ENCODE measurements at places on chromosomes 6 and 20. TPM values are rescaled to one million over a fixed set of nuclear protein-coding genes. Genes with fewer than 3 reads are reported as not detected.

DNA sequence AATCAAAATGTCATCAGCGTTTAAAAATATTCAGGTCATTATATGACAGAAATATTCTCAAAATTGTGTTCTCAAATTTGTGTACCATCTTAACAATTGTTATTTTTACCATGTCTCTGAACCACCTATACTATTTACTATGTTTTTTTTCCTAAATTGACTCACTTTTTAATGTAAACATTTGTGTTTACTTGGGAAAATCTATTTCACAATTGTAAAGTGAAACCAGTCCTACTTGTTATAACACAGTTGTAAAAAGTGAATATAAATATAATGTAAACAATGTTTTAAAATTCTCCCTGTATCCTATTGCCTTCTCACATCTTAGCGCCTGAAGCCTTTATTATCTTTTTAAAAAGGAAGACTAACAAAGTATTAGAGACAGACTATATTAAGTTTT, 83.5 kb downstream of the ADGRG6 start:
- DNase-seq, result no peak

DNA sequence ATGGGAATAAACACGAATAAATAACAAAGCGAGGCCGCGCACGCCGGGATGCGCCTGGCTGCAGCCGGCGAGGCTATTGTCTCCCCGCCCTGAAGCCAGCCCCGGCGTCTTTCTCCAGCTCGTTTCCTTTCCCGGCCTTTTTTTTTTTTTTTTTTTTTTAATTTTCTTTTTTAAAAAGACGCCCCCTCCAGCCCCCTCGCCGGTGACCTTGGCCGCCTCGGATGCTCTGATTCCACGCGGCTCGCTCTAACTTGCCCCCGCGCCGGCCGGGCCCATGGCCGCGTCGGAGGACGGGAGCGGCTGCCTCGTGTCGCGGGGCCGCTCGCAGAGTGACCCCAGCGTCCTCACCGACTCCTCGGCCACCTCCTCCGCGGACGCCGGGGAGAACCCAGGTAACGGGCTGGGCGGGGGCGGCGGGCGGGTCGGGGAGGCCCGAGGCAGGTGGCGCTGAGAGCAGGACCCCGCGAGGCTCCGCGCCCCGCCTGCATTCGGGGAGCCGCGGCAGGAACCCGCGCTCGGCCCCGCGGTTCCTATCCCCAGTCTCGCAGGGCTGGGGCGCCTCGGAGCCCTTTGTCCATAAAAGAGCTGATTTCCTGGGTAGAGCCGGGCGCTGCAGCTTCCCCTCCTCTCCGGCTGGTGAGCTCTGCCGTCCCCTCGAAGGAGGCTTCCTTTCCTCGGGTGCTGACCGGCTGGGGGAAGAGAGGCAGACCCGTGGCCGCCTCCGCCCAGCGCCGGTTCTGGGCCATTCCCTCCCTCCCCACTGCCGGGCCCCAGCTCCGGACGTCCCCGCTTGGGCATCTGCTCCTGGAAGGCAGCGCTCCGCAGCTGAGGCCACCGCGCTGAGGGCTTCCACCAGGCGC, 631 bp downstream of the PHACTR3 start:
- no peak for DNase-seq

GRCh38 chr6:92339936-92340640, 1079.3 kb downstream of the EPHA7 start:
- no peak for DNase-seq

GRCh38 chr6:42819803-42820511, 38.1 kb downstream of the BICRAL start:
- no peak for DNase-seq

GRCh38 chr6:20169119-20169557, 43.1 kb downstream of the MBOAT1 start:
- DNase-seq, result no peak

DNA sequence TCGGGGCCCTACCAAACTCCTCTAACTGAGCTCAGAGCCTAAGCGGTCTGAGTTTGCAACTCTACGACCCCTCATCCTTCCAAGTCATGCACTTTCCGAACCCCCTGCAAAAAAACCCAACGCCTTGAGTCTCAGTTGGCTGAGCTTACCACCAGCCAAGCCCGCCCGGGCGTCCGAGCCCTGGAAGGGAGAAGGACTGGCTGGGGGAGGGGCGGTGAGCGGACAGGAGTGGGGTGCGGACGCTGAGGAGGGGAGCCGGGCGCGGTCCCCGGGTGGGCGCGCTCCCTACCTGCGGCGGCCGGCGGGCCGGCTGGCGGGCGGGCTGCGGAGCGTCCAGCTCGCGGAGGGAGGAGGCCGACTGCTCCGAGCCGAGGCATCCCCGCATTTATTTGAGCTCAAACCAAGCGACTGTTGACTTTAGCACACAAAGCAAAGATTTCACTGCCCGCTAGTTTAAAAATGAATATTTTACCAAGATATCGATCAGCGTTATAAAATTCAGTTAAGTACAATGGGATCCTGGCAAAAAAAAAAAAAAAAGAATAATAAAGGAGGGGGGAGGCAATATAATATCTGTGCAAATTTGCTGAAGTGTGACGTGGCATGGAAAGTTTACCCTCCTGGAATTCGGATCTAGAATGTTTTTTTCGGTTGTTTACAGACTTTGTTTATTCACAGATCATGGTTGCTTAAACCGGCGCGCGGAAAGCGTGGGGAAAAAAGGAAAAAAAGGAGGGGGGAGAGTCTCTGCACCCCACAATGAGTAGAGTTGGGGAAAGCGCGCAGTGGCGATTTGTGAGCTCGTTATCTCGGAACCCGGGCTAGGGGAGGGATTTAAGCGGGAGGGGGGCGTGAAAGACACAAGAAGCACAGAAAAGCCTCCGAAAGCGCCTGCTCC, 5.9 kb downstream of the FOXA2 start:
- DNase-seq, result no peak

DNA sequence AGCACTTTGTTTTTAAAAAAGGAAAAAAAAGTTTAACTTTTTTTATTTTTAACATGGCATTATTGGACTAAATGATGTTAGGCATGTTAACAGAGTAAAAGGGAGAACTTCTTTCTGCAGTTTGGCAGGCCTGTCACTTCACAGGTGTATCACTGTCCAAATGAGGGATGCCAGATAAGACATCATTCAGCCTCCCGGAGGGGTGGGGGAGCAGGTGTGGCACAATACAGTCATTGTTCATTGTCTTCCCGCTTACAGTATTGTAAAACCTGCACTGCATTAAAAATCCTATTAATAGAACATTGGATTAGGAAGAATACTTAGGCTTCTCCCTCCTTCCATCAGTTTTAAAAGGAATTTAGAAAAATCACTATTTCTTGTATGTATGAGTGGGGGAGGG, 80.7 kb downstream of the CARMIL1 start:
- no peak for DNase-seq

DNA sequence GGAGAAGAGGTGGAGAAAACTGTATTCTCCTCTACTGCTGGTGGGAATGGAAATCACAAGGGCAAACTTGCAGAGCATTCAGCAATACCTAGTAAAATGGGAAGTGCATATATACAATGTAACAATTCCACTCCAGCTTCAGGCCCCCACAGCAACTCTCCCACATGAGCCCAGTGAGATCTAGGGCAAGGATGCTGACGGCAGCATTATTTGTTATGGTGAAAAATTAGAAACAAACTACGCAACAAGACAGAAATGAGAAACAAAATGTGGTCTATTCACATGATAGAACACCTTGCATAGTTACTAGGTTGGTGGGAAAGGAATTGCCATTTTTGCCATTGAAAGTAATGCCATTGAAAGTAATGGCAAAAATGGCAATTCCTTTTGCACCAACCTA, 98.9 kb upstream of the SRSF6 start:
- no peak for DNase-seq

- DNase-seq, result peak; percentile 25
Observed at GRCh38 chr20:36092398-36093024, 62.0 kb upstream of the EPB41L1 start.

DNA sequence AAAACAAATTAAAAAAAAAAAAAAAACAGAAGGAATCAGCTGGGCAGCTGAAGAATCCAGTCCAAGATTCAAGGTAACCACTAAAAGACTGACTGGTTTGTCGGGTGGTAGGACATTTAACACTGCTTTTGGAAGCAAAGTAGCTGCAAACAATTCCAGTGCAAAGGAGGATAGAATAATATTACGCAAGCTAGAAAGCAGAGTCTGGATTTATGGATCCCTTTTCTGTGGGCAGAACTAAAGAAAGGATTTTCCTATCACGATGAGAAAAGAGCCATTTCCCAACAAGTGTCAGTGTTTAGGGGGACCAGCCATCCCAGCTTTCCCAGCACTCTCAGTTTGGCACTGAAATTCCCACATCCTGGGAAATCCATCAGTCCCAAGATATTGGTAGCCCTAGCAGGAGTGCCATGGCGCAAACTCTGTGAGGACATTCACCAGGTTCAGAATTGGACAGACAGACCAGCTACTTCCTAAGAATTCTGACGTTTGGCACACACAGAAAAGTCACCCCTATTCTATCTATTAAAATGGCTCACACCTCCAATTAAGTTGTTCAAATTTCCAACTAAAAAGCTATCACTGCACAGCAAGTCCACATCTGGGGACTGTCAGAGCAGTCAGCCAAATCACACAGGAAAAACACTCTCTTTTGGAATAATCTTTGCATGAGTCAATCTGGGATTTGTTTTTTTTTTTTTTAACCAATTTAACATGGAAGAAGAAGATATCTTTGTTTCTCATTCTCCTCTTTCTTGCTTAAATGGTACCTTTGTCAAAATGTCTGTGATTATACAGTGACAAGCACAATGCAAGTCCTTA, 356.8 kb upstream of the ARID1B start:
- DNase-seq, result no peak

- no peak for DNase-seq
Observed at GRCh38 chr20:1840817-1841553, 54.2 kb upstream of the SIRPA start.

DNA sequence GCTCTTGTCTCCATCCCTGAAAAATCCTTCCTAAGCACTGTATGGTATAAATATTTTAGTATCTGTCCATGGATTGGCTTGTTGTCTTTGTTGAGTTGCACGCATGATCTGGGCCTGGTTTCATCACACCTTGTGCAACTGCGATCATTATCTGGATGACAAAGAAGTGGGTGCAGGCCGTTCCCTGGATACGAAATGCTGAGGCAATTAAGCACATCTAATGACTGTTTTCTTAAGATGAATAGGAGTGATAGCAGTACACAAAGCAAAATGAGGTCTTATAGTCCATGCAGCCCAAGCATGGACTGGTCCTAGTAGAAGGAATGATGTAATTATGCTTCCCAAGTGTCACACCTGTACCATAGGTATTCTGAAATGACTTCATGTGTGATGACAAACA, 47.8 kb downstream of the SLC35D3 start:
- no peak for DNase-seq

DNA sequence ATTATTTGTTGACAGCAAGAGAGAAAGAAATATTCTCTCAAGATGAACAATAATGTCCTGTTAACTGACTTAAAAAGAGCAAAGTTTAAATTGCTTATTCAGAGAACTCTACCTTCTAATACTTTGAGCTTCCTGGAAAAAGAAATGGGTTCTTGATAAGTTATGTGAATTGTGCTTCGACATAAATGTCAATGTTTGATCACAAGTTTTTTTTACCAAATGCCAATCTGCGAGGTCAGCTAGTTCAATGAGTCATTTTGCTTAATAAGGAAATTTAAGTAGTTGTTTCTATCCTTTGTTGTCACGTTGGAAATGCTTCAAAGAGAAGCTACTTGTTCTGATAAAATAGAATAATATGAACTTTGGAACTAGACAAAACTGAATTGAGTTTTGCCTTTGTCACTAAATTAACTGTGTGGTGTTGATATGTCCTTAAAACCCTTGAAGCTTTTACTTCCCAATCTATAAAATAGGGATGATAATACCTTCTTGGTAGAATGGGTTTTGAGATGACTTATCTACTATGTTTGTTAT, 642.1 kb upstream of the FLRT3 start:
- DNase-seq, result no peak

DNA sequence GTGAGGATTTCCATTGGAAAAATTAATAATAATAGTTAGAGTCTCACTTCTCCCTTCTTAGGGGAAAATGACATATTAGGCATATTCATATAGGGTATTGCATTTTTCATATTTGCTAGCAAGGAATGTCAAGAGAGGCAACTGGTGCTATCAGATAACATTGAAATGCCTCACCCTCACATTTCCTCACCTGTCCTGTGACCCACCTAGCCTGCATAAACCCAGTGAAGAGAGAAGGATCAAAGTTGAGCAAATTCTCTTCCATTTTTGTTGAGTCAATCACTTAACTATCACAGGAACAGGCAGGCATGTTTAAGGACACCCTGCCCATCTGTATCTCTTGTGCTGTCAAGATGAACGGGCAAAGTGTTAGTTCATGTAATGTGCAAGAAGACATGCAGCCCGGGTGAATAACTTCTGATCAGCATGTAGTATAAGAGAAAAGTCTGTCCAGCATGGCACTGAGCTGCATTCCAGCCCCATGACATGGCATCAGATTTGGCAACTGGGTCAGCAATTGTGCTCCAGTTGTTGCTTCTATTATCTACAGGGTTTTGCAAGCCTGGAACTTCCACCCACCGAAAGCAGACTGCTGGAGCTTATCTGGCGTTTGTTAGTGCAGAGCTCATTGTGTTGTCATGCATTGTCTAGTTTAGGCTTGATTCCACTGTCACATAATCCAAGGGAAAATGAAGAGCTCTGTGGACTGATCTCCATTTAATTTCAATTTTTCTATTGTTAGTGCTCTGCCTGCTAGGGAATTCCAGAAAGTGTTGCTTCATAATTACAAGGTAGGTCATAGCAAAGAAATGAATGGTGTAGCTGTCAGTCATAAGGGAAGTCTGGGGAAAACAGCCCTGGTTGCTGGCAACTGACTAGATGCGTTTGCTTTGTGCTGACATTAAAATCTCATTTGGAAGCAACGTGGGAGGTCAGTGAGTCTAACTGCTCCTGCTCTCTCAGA, 138.4 kb upstream of the TNFAIP3 start:
- DNase-seq, result no peak

- DNase-seq, result no peak
Observed at GRCh38 chr6:22467645-22468044, 101.7 kb upstream of the HDGFL1 start.

The TMEM244 gene
- not detected for total RNA-seq

The SAMD5 gene
- not detected for total RNA-seq

The CST2 gene
- not detected for total RNA-seq
